Mesenchymal stem cell (in vitro differentiated cells and primary cell): ENCODE measurements at places on chromosomes 4 and X.
A peak's percentile ranks its signal among the peaks of the same experiment; 100 is the strongest.

DNA sequence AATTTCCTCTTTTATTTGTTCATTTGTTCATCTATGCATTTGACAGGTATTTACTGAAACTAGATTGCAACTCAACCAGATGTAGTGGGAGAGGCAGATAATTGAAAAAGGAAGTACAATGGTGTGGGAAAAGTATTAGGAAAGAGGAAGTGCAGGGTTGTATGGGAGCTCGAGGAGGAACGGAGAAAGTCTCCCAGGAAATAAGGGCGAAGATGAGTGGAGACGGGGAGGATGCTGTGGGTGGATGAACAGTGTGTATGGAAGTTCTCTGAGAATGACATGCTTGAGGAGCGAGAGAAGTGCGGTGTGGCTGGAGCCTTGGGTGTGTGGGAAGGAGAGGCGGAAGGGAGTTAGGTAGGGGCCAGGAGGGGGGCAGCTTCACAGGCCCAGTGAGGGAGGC is 87.5 kb upstream of the DHX15 start:
- DNase-seq = no peak

- no peak for DNase-seq
Measured at GRCh38 chr4:70678383-70678999, 9.8 kb upstream of the UTP3 start.

DNA sequence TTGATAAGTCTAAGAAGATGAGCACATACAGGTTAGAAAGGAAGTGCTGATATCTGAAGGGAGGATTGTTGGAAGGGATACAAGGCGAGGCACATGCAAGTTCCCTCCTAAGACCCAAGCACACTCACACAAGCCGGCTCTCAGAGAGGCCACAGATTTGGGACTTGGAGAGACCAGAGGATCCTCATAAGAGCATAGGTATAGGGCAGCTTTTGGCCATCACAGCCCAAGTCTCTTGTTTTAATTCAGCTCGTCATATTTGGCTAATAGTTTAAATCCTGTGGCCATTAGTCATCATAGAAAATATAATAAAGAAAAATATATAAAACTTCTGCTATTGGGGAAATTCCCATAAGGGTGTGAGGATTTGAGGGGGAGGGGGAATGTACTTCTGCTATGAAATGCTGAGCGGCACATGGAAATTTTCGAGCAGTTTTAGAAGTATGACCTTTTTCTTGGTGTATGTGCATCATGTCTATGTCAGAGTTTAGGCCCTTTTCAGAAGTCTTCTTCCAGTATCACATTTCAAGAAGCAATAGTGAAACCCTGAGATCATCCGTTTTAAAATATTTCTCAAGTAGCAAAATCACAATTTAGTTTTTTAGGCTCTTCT is 97.7 kb downstream of the NFKB1 start:
- DNase-seq = no peak

DNA sequence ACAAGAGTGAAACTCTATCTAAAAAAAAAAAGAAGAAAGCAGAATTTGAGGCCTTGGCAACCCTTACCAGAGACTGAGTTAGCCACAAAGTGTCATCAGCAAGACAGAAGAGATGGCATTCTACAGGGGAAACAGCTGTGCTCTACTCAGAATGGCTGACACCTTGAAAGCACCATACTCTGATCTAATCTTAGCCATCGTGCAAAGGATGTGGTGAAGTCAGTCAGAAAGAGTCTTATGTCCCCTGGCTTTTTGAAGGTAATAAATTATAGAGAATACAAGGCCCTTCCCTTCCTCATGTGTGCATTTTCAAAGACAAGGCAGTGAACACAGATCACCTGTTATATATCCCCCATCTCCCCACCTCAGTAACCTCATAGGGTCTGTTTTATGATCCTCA is 13.2 kb downstream of the CLNK start:
- DNase-seq = no peak

- no peak for DNase-seq
Measured at GRCh38 chrX:23333842-23334520, 668 bp upstream of the PTCHD1 start.

DNA sequence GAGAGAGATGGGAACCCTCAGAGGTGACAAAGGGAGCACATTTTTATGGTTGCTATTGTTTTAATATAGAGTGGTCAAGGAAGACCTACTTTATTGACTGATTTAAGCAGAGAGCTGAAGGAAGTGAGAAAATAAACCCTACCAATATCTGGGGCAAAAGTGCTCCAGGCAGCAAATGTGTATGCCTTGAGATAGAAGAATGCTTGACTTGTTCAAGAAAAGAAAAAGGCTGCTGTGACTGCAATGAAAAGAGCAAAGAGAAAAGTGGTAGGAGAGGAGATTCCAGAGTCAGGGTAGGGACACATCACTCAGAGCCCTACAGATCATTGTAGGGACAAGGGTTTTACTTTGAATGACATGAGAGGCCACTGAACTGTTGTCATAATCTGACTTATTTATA is 26.0 kb downstream of the STAP1 start:
- no peak for DNase-seq

DNA sequence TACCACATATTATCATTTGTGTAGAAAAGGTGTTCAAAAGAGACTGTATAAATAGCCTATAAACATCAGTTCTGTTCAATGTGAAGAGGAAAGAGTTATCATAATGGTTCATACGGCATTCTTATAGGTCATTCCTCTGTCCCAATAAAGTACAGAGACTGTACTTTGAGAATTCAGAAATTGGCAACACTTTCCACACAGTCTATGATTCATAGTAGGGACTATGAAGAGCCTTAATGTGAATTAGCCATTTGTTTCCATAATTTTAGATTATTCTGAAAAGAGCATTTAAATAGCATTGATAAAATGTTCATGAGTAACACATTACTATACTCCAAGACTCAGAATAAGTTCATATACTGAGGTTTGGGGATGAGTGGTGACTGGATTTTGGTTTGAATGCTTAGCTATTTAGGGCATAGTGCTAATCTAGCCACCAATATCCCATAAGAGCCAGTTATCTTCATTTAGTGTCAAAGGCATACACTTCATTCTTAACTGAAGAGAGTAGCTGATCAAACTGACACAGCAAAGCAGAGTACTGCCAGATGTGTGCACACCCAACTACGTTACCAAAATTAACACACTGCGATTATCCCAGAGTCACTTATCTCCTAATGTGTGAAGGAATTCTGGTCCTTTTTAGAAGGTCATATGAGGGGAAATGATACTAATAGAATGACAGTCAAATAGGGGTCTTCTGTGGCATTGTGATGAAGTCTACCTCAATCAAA is 10.2 kb downstream of the ANK2 start:
- DNase-seq = no peak

DNA sequence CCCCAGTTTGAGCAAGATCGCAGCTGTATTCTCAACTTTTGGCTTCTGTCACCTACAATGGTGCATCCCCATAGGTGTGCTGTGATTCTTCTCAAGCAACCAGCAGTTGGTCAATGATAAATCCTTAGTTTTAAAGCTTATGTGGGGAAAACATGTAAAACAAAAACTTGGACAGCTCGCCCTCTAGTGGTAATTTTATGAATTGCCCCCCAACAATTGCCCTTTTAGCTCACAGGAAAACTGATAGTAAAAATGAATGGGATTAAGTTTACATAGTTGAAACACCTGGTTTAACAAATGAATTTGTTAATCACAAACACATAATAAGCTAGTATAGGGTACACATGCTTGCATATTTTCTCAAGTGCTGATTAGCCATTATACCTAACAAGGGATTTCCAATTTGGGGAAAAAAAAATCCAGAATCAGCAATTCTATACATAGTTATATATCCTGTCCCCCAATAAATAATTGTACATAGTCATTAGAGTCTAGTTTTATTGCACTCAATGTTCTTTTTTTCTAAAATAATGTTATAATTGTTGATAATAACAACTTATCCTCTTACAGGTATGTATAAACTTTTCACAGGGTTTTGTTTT is 30.1 kb downstream of the TEX13A start:
- peak; percentile 32 for DNase-seq

GRCh38 chr4:41594432-41594831 is 56.5 kb downstream of the LIMCH1 start:
- no peak for DNase-seq

DNA sequence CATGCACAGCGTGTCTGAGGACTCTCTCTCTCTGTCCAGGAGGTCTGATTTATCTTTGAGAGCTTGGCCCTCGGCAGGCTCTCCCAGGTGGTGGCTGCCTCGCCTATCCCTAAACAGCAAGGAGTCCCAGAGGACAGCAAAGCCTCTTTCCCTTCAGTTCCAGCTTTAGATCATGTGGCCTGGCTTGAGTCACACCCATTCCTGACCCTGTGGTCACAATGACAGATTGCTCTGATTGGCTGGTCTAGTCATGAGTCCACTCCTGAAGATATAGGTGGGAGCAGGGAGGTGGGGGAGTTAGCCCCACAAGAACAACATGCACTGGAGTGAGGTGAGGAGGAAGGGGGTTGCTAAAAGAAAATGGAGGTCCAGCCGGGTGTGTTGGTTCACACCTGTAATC is 12.1 kb upstream of the PORCN start:
- DNase-seq = no peak

GRCh38 chr4:183773790-183774189 is 114.7 kb downstream of the TRAPPC11 start:
- no peak for DNase-seq

- no peak for DNase-seq
Measured at GRCh38 chr4:41069838-41070237, 144.5 kb downstream of the APBB2 start.

- no peak for DNase-seq
Measured at GRCh38 chrX:152824841-152825374, 5.6 kb downstream of the CETN2 start.

DNA sequence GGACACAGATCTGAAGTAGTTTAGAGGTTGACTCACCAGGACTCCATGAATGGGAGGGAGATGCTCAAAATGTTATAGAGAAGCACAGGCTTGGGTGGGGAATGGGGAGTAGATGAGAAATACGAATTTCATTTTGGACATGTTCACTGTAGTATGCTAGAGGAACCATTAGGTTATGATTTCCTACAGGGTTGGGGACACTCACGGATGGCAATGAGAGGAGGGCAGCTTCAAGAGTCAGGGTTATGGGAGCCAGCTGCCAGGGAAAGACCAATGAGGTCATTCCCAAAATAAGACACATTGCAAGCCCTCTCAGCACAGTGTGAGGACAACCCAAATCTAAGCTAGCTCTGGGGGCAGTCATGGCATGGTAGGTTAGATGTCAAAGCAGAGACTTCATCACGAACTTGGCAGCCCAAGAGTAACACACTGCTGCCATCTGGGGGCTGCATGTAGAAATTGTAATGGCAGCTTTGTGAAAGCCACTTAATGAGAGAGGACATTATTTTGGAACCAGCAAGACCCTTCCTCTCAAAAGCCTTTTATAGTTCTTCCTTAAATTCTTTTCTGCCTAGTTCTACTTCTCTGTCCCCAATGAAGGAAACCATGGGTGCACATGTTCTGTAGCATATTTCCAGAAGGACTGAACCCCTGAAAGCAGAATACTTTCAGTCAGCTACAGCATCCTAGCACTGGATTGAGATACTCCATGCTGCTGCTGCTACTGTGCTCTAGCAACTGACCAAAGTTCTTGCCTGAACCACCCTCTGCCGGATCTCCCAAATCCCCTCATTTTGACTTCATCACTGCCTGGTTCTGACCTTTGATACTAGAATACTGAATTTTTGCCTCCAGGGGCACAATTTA is 16.2 kb upstream of the ZCCHC12 start:
- peak; percentile 47 for DNase-seq

DNA sequence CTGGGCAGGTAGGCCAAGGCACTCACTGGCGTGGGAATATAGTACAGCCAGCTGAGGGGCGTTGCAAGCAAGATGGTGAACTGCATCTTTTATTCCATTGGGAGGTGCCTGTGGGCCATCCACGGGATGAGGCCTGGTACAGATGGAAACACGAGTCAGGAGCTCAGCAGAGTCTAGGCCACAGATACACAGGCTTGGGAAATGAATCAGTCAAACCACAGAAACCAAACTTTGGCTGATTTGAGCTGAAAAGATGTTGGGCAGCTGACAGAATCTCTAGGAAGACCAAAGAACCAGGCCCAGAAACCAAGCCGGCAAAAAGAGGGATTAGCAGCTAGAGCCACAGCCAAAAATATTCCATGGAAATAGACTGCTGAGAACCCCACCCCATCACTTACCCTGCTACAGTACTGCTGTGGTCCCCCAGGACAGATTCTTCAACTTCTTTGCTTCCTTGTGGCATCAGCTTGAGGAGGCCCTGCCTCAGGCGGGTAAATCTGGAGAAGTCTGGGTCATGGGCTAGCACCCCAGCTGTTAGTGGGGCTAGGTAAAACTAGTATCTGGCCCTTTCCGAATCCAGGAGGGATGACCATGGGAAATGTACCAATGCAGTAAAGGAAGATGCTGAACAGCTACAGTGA is 75.4 kb downstream of the TMEM131L start:
- DNase-seq = peak; percentile 46
